ENCODE measurements at places on chromosomes 16 and 17.

DNA sequence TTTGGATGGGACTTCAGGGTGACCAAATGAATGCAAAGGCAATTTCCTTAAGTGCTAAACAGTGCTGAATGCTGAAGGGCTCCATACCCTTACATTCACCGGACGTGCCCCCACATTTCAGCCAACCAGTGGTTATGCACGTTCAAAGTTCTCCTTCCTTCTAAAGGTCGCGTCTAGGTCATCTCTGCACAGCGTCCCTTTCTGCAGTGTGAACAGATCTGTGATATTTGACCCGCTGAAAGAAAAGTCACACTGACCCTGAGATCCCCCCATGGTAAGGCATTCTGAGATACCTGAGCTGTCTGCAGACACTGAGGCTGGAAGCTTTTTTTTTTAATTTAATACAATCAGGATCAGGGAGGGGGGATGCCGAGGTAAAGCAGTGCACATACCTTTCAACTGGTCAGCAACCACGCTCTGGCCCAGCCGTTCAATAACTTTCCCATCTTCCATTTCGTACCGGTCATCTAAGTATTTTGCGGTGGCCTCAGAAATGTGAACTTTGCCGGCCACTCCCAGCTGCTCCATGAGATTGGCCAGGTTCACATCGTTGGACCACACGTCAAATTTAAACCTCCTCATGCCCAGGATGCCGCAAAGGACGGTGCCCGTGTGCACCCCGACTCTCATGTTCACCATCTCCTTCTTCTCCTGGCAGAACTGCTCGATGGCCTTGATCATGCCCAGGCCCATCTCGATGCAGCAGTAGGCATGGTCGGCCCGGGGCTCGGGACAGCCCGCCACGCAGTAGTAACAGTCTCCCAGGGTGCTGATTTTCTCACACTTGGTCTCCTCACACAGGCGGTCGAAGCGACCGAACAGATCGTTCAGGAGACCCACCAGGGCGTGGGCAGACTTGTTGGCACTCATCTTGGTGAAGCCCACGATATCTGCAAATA lies 2.6 kb downstream of the ADCY9 start:
- DNase-seq, result no peak

DNA sequence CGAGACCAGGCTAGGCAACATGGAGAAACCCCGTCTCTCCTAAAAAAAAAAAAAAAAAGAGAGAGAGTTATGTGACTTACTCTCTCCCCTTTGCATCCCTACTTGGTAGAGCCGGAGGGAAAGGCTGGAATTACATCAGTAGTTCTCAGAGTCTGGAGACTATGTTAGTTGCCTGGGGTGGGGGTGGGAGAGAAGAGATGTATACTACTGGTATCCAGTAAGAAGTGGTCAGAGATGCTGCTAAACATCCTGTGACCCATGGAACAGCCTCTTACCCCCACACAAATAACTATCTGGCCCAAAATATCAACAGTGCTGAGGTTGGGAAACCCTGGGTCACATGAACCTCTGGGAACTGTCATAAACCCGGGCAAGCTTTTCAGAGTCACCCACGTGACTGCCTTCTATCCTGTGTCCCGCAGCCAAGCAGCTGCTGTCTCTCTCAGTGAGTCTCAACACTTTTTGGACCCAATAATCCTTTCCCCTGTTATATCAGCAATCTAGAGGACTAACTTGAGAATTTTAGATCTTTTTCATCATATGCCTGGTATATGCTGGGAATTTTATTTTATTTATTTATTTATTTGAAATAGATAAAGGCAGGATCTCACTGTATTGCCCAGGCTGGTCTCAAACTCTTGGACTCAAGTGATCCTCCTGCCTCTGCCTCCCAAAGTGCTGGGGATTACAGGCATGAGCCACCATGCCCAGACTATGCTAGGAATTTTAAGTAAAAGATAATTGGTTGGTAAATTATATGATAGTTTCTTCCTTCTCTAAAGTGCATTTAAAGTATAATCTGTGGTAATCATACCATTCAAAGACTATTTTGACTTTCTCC lies 8.7 kb downstream of the EIF1 start:
- DNase-seq, result no peak

DNA sequence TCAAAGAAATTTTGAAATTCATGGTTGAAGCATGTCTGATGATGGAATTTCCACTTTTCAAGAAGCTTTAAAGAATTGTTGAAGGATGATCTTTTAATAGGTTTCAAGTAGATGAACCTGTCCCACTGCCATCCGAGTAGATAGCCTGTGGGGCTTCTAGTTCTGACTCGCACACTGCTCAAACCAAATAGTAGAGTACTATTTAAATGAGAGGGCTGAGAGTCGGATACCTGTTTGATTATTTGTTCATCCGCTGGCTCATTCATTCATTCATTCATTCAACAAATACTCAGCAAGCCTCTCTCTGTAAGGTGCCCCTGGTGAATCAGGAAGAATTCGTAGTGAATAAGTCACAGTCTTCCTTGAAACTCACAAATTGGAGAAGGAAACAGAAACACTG lies 108.2 kb upstream of the IRX5 start:
- DNase-seq, result no peak

- no peak for DNase-seq
Observed at GRCh38 chr16:2162676-2163118, 7.1 kb downstream of the TRAF7 start.

DNA sequence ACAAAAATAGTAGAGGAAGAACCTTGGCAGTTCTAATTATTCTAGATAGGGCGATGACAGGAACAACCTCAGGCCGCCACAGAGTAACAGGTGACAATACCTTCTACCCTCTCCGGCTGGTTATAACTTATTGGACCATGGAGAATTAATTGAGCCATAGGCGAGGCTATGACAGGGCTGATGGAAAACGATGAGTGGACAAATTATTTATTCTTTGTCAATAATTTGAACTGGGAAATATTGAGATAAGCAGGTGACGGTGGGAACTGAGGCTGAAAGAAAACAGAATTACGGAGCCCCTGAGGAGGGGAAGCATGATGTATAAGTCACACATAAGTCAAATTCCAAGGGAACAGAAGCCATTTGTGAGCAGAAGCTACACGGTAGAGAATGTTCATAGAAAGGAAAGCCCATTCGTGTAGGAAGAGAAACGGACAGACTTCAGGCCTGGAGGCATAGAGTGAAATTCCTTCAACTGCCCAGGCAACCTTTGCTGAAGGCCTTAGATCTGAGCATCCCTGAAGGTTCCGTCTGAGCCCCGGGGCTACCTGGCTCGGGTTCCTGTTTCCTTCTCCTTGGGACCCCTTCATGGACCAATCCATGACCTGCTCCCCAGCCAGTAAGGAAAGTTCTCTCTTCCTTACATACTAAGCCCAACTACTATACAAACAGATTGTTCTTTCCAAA lies 158.1 kb downstream of the MAP2K4 start:
- no peak for DNase-seq

- DNase-seq, result no peak
Observed at GRCh38 chr16:68399456-68399855, 48.9 kb downstream of the SMPD3 start.

DNA sequence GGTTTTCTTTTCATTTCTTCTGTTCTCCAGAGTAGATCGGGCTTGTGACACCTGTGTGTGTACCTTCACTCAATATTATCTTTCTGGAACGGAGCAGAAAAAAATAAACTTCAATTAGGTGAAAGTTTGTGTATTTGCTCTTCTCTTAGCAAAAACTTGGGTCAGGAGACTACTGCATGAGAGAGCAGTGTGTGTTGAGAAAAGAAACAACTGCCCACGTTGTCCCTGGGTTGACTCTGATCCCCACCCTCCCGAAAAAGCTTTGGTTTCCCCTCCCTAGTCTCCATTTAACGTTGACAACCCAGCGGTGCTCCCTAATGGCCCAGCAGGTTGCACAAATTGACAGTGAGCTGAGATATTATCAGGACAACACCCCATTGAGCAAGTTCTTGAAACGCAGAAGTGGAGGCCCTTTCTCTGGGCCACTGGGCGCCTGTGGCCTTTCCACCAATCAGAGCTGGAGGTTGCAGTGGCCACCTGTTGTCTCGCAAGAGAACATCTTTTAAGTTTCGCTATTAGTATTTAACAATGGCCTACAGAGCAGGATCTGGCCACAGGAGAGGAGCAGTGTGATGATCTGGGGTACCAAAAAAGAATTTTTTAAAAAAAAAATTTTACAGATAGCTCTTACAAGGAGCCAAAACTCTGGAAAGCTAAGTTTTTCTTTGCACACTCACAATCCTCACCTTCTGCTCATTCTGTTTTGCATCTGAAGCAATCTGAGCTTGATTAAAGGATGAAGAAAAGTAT lies 1.5 kb upstream of the TOX3 start:
- no peak for DNase-seq

DNA sequence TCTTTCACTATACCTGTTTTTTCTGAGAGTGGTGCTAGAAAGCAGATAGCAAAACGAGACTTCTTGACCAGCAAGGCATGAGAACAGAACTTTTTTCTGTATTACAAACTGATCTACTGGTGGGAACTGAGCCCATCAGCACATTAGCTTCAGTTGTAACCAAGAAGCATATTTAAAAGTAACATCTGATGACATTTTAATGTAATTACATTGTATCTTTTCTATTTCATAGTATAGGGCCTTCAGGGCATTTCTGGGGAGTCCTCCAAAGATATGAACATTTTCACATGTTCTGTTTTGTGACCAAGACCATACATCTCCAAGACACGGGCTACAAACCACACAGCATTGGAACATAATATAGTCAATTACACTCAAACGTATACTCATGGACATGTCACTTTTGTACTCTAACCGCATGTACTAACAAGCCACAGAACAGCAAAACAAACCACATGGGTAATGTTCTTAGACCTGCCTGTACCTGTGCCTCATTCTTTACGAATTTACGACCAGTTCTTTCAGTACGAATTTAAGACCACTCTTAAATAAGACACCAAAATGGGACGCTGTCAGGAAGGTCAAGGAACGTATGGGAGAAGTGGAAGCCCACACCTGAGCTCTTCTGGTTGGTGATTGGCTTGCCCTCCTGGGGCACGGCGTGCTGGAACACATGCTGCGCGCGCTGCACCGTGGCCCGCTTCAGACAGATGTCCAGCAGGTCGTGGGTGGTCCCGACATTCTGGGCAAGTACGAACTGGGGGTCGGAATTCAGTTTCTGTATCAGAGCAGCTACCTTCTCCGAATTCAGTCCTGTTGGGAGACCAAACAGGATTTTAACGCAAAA lies 825 bp downstream of the BLMH start:
- peak; percentile 14 for DNase-seq

DNA sequence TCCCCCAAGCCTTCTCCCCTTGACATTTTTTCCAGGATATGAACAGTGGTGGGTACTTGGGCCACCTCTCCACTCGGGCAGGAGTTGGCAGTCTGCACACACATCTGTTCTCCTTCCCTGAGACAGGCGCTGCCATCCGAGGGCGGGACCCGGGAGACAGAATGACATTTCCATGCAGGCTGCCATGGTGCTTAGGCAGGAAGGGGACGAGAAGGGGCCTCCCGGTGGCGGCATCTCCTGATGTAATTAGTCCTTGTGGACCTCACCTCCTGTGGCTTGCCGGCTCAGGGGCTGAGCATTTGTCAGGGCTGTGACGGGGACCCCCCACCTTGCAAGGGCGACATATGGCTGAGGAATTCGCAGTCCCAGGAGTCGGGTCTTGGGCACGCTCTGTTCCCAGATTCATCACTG lies 197.2 kb downstream of the FOXL1 start:
- DNase-seq, result no peak

GRCh38 chr17:15490634-15491261 lies 23.3 kb upstream of the CDRT4 start:
- DNase-seq, result peak; percentile 95

- no peak for DNase-seq
Observed at GRCh38 chr16:47568351-47568750, 107.2 kb downstream of the PHKB start.

- DNase-seq, result no peak
Observed at GRCh38 chr17:80763293-80763867, 218.7 kb downstream of the RPTOR start.

GRCh38 chr17:17386094-17386800 lies 83.1 kb downstream of the NT5M start:
- DNase-seq, result no peak

GRCh38 chr16:64398793-64399192 lies 723.1 kb downstream of the CDH11 start:
- DNase-seq, result no peak

GRCh38 chr17:199806-200545 lies 18.5 kb upstream of the DOC2B start:
- DNase-seq, result no peak

DNA sequence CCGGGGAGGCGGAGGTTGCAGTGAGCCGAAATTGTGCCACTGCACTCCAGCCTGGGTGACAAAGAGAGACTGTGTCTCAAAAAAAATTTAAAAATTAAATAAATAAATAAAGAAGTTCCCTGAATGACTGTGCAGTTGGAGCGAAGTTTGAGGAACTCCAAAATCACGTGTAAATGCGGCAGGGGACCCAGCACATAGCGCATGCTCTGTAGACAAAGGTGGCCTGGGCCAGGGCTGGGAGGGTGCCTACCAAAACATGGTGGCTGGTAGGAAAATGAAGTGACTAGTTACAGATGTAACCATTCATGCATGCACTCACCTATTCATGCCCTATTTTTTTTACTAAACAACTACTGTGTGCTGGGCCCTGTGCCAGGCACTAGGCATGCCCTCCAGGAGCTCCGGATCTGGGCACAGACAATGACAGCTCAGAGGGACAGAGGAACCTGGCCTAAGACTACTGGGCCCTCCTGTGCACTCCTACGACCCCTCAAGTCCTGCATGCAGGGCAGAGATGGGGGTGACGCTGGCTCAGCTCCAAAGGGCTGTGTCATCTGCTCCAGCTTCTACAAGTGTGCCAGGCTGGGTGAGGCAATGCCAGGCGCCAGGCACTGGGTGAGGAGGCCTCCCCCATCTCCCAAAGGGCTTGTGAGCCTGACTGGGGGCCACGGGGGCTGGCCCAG lies 65.3 kb downstream of the RMI2 start:
- DNase-seq, result no peak

DNA sequence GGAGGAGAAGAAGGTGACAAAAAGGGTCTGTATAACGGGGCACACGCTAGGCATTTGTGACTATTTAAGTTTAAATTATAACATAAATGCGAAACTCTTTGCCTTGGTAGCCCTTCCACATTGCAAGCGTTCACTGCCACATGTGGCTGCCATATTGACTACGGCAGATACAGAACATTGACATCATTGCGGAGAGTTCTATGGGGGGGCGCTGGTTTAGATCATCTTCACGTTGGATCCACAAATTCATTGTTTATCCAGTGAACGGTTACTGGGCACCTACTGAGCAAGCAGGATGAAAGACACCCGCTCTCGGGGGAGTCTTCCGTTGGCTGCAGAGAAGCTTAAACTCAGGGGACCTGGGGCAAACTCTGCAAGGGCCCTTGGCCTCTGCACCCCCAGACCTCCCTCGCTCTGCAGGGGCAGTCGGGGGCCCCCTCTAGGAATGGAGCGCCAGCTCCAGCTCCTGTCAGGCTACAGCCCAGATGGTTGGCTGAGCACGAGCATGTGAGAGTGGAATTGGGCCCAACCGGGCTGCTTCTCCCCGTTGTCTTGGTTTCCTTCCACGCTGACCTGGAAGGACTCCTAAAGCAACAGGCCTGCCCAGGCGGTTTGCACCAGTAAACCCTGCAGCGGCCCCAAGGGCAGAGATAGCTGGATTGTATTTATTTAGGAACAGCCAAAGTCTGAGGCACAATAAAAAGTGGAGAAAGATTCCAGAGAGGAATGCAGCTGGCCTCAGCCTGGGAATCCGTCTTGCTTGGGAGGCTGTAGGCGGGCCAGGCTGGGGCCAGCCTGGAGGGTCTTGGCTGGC lies 172.2 kb downstream of the SEC14L1 start:
- no peak for DNase-seq

GRCh38 chr17:32565401-32565800 lies 78.6 kb downstream of the CDK5R1 start:
- no peak for DNase-seq

GRCh38 chr17:45299361-45299760 lies 17.5 kb downstream of the MAP3K14 start:
- no peak for DNase-seq

- no peak for DNase-seq
Observed at GRCh38 chr17:55693254-55694216, 29.1 kb downstream of the TMEM100 start.
